Type B pancreatic cell (in vitro differentiated cells): ENCODE measurements at places on chromosomes 7 and 10.

GRCh38 chr10:63716016-63716580 lies 194.9 kb downstream of the REEP3 start:
- no peak for DNase-seq

- DNase-seq: no peak
These were observed 87.1 kb downstream of the CYP26A1 start for GRCh38 chr10:93160829-93161228.

- no peak for DNase-seq
These were observed 449.1 kb downstream of the KCNMA1 start for GRCh38 chr10:77188521-77188920.

GRCh38 chr10:142371-142770 lies 7.1 kb downstream of the ZMYND11 start:
- DNase-seq: no peak

DNA sequence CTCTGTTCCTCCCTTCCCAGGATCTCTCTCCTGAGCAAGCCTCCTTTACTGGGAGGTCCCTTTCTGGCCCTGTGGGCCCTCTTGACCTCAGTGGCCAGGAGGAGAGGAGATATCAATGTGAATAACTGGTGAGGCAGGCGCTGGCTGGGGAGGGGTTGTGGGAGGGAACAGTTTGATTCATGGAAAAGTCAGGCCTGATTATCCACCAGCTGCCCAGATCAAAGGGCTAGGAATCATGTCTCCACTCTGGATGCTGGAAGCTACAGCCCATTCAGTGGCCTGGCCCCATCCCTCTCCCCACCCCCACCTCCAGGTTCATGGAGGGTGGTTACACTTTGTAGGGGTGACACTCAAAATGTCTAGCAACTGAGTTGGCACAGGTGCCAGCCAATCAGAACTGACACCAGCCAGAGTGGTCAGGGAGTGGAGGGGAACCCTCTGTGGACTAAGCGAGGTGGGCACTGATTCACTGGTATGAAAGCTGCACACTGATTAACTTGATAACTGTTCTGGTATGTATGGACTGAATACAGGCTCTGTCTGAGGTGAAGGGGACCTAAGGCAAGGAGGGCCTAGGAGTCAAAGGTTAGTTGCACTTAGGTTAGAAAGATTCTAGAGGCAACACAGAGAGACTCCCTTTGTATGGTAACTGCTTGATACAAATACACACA lies 4.8 kb downstream of the PRRT4 start:
- DNase-seq: no peak

DNA sequence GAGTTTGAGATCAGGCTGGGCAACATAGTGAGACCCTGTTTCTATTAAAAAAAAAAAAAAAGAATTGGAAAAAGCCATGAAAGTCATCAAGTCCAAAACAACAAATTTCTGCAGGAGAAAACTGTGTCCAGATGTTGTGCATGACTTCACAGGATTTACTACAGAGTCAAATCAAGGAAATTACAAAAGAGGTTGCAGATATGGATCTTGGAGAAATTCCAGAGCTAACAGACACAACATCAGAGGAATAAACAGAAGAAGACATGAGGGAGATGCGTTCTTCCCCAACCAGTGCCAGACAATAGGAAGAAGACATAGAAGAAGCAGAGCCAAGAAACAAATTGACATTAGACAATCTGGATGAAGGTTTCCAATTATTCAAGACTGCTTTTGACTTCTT lies 24.3 kb upstream of the KCNIP2 start:
- no peak for DNase-seq

- peak; percentile 31 for DNase-seq
These were observed 56.1 kb downstream of the ZNF727 start for GRCh38 chr7:64101126-64101942.

DNA sequence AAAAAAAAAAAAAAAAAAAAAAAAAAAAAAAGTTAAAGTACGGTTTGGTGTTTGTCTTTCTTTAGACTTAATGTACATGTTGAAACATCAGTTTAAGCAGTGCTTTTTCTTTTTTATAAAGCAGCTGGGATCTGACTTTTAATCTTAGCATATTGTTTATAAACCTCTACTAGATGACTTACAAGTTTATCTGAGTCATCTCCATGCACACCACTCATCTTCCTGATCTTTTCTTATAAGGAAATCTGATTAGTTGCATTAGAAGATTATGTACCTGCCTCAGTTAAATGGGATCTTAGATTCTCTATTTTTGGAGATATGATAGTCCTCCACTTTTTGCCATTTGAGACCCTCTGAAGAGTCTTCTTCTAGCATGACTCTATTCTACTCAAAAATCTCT lies 391.9 kb upstream of the LRGUK start:
- no peak for DNase-seq

- no peak for DNase-seq
These were observed 57.5 kb upstream of the PTPN12 start for GRCh38 chr7:77479536-77480088.

DNA sequence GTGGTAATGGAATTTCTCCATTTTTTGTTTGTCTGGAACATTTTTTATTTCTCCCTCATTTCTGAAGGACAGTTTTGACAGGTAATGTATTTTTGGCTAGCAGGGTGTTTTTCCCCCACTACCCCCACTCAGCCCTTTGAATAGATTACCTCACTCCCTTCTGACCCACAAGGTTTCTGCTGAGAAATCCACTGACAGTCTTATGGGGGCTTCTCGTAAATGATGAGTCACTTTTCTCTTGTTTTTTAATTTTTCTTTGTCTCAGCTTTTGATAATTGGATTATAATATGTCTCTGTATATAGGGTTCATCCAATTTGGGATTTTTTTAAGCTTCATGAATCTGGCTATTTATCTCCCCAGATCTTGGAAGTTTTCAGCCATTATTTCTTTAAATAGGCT lies 74.7 kb upstream of the CCDC71L start:
- DNase-seq: no peak

- DNase-seq: no peak
These were observed 101.5 kb upstream of the PRSS1 start for GRCh38 chr7:142647749-142648148.

DNA sequence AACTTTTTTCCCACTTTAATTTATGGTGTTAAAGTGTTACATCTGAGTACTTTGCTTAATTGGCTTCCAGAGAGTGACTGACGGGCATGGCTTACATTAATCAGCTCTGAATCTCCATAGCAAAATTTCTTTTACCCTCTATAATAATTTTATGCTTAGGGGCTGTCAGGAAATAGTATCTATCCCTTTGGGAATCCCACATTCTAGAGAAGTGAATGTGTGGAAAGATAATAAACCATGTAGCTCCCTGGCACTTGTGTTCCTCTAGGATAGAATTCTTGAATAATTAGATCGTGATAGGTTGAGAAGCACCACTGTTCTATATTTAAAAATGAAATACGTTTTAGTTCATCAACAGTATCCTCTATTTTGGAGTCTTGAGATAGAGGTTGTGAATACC lies 89.6 kb downstream of the DNAJB9 start:
- DNase-seq: no peak

- DNase-seq: no peak
These were observed 68.7 kb downstream of the CAV1 start for GRCh38 chr7:116593359-116594075.

- peak; percentile 29 for DNase-seq
These were observed 754.7 kb downstream of the GRID1 start for GRCh38 chr10:85611746-85612377.

GRCh38 chr10:71393841-71394475 lies 2.8 kb upstream of the CDH23 start:
- DNase-seq: peak; percentile 65

- DNase-seq: no peak
These were observed 186.2 kb upstream of the INHBA start for GRCh38 chr7:41889040-41889439.

DNA sequence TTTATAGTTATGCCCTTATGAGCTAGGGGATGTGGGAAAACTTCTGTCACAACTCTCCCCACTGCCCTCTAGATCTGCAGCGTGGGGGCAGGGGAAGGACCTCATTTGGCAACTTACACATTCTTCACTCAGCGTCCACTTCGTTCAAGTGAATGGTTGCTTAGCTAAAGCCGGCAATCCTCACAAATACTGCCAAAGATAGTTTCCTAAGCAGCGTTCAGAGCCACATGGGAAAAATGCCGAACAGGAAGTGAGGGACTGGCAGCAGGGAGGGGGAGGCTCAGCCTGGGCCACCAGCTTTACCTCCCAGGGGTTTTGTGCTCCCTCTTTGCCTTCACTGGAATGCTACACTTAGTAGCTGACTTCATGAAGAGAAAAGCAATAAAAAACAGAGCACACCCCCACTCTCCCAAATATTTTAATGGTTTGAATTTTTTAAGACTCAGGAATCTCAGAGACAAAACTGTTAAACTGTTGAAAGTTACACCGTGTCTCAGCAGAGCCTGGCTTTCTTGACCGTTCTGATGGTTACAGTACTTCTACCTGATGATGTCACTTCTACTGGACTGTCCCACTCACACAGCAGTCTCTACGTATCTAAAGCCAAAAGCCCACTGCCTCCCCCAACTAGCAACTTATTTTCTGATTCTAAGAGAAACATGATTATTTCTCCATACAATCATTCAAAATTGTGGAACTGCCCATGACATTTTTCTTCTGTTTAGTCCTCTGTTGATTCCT lies 10.4 kb downstream of the GRM3 start:
- DNase-seq: no peak

- DNase-seq: no peak
These were observed 195.6 kb downstream of the TNS3 start for GRCh38 chr7:47386273-47386835.

DNA sequence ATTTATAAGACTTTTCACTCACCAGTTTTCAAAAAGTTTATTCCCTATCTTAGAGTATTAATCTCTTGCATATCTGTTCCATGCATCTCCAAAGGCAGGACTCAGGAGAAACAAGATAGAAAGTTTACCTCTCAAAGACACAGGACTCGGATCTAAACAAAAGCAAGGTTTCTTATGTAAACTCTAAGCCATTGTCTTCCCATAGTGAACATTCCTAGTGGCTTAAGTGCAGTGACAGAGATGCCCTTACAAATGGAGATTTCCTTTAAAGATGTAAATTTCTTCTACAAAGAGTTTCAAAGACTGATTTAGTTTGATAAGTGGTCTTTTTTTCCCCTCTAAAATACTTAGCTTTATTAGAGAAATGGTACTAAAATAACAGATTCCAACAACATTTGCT lies 209.8 kb downstream of the ACTR3B start:
- DNase-seq: no peak

- no peak for DNase-seq
These were observed 98.9 kb downstream of the HIP1 start for GRCh38 chr7:75639886-75640190.

DNA sequence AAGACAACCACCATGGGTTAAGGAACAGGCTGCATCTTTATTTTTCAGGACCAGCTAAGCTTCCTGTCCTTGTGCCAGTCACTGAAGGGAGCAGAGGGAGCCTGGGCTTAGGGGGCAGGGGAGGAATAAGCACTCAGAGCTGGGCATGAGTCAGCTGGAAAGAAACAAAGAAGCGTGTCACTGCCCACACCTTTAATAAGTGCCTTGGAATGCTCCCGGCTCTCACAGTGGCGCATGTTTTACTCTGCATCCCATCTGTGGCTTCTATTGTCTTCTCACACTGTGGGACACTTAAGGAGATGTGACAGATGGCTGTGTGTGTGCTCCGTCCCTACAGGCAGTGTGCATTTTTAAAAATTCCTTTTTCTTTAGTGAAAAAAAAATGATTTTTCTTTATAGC lies 71.7 kb downstream of the MTURN start:
- DNase-seq: no peak

- DNase-seq: no peak
These were observed 627.7 kb downstream of the TNS3 start for GRCh38 chr7:46954181-46954580.

- DNase-seq: no peak
These were observed 64.0 kb downstream of the CTBP2 start for GRCh38 chr10:125096371-125096770.

DNA sequence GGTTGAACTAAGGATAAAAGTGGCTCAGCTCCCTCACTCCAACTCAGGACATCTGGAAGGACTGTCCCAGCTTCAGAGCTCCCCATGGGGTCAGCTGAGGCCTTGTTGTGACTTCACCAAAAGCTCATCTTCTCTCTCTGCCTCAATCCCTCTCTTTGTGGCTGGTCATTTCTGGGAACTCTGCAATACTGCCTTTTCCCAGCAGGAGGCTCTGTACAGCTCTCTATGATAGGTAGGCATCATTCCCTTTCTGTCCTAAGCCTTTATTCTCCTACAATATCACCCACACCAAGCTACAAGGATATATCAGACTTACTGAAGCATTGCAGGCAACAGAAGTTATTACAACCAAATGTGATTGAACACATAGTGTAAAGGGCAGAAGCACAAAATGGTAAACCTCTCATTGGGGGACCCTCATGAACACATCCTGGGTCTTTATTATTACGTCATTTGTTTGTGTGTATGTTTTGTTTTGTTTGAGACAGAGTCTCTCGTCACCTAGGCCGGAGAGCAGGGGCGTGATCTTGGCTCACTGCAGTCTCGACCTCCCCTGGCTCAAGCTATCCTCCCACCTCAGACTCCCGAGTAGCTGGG lies 36.7 kb upstream of the PRPS1L1 start:
- DNase-seq: no peak

DNA sequence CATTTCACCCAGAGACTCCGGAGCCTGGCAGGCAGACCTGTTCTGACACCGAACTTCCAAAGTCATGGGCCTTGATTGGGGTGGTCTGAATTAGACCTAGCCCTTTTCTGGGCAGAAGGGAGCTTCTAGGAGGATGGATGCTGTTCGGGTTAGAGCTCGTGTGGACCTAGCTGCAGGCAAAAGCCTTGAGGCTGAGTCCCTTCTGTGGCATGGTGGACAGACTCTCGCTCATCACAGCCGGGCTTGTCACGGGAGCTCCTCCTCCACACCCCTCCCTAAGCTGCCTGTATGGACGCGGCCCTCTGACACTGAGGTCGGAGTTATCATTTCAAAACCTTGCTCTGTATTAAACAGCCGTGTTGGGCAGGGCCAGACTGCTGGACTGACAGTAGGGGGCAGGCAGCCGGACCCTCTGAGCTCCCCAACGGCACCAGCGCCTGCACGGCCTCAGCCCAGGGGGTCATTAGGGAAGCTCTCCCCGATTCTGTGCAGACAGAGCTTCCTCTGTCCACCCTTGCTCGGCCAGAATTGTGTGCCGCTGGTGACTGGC lies 2.2 kb downstream of the IRF5 start:
- DNase-seq: no peak

DNA sequence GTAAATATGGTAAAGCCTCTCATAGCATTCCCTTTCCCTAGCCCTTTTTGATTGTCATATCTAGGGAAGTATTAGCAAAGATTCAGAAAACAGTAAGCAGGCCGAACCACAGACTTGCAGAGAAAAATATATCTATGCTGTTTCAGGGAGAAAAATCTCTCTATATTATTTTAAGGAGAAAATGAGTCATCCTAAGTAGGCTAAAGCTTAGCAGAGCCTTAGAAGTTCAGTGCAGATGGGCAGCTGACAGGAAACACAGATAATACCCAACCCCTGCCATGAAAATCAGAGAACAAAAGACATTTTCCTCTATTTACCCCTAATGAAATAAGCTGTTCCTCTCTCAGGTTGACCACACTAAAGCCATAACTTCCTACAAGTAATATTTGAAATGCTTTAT lies 16.5 kb downstream of the C1QL3 start:
- no peak for DNase-seq

GRCh38 chr10:126569513-126570244 lies 100.8 kb downstream of the C10orf90 start:
- DNase-seq: no peak
